ENCODE measurements at places on chromosomes 5 and 9.

DNA sequence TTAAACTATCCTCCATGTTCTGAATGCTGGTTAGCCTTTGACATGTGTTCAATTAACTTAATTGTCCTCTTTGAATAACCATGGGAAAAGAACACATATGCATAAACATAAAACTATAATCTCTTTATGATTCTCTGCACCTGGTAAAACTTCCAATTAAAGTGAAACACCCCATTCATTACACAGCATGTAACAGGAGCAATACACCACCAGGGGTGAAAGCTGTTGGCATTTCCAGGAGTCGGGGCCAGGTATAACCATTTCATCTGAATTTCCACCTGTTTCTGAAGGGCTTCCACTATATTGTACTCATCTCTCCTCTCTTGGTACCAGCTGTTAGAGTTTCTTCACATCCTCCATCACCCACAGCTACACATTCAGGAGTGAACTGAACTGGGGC, 303.8 kb downstream of the EDIL3 start:
- no peak for DNase-seq

DNA sequence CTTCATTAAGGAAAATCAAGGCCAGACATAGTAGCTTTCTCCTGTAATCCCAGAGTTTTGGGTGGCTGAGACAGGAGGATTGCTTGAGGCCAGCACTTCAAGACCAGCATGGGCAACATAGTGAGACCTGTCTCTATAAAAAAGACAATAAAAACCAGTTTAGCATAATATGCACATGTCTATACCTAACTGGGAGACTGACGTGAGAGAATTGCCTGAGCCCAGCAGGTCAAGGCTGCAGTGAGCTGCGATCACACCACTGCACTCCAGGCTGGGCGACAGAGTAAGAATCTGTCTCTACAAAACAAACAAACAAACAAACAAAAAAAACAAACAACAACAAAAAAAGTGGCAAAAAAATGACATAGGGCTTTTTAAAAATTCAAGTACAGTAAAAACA, 820.8 kb downstream of the MTRR start:
- no peak for DNase-seq

DNA sequence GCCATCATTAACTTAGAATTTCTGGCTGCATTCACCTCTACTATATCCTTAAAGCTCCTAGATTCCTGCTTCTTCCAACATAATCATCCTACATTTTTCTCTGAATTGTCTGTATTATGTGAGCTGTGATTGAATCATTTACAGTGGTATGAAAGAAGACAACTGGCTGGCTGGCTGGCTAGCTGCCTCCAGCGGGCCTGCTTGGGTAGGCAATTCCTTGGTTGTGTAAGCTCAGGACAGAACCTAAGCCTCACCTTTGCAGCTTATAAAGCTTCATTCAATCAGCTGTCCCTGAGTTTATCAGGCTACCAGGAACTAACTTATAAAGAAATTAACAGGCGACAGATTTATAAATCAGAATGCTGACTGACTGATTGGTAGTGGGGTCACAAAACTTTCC, 162.7 kb upstream of the NR3C1 start:
- no peak for DNase-seq

- no peak for DNase-seq
Observed at GRCh38 chr9:23123048-23123632, 676.5 kb downstream of the DMRTA1 start.

- DNase-seq, result no peak
Observed at GRCh38 chr5:68911840-68912690, 181.7 kb upstream of the SLC30A5 start.

DNA sequence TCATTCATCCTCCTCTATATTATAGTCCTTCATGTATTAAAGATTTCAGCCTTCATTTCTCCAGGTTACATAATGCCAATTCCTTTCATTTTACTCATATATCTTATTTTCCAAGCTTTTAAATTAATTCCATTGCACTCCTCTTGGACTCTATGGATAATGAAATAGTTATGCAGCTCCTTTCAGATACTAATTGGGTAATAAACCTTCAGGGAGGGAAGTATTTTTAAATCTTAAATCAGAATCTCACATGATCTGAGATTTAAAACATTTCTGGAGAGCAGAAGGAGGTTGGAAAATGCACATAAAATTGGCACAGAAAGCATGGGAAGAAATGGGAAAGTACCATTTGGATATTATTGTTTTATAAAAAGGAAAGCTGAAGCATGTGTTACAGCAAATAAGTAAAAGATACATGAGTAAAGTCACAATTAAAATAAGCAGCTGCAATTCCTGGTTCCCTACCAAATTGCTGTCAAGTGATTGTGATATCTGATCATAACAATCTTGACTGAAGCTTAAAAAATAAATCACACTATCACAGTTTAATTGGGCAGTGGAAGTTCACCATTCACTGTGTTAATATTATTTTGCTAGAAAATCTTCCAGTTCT, 257.9 kb upstream of the NREP start:
- DNase-seq, result no peak

DNA sequence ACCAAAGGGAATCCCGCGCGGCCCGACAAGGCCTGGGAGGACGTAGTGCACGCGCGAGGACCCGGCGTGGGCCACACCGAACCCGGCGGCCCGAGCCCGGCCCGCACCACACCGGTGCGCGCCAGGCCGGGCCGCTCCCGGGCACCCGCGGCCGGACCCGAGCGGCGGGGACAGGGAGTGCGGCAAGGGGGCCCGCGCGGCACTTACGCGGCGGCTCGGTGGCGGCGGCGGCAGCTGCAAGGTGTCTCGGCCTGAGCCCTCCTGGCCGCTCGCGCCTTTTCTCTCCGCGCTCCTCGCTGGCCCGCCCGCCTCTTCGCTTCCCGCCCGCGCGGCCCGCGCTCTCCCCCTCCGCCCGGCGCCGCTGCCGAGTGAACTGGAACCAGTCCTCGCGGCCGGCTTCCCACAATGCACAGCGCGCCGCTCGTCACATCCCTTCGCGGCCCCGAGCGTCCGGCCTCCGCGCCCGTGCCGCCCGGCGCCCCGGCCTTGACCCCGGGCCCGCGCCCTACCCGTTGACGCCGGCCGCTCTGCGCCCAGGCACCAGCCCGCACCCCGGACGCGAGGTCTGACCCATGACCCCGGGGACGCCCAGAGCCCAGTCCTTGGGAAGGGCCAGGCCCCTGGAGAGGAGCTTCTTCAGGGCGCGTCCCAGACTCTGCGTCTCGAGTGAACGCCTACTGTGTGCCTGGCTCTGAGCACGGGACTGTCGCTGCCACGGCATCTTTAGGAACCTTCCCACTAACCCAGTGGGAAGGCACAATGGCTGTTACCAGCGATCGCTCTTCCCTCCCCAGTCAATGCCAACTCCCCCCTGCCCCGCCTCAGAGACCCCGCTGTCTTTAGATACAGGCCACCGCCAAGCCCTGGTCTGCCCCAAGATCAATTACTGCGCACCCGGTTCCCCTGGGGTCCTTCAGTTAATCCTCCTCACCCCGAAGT, at the start of gene MACROH2A1:
Gene MACROH2A1, minus strand, starts transcription at position 377 of the 939 bp plus-strand sequence. CDS start 10,138 bp downstream, outside the sequence.
- peak; percentile 94 for DNase-seq

DNA sequence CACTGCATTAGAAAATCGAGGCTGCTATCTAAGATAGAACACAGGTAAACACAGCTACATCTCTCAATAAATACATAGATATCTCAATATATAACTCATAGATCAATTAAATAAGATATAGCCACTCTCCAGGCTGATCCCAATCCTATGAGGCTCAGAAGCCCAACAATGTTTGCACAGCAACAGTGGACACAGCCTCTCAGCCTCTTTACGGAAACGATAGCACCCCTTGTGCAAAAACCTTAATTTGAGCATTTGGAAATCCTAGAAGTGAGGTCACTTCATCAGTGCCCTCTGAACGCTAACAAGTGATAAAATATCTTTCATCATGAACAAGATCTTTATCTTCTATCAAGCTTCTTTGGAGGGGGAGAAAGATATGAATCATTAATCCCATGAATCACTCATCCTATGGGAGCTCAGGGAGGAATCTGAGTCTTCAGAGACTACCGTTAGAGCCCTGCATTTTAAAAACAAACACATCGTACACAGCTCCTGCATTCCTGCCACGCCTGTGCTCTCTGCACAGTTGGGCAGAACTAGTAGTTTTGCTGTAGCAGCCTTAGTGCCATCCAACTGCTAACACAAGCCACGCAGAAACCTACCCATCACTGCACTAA, 71.4 kb downstream of the MED27 start:
- no peak for DNase-seq

DNA sequence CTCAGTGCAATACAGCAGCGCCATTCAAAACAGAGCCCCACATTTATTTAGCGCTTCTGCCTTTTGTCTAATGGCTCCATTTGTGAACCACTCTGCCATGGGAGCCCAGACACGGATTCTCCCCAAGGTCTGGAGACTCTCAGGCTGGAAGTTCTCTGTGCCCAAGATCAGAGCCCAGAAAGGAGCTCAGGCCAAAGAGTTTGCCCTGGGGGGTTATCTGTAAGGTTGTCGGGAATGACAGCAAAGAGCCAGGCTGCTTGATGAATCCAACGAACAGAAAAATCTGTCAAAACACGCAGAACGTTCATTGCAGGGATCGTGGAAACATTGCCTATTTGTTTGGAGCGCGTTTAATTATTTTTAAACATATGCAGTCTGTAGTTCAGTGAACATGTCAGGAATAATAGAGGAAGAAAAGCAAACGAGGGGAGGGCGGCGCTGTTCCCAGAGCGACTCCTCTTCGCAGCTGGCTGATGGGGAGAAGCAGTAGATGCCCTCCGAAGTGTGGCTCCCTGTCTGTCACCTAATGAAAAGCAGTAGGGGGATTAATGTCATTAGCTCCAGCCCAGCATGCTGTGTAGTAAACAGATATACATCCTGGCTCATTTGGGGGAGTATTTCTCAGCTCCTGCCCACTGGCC, 464.9 kb upstream of the MPDZ start:
- no peak for DNase-seq

- no peak for DNase-seq
Observed at GRCh38 chr9:12777121-12778022, 2.6 kb downstream of the LURAP1L start.

DNA sequence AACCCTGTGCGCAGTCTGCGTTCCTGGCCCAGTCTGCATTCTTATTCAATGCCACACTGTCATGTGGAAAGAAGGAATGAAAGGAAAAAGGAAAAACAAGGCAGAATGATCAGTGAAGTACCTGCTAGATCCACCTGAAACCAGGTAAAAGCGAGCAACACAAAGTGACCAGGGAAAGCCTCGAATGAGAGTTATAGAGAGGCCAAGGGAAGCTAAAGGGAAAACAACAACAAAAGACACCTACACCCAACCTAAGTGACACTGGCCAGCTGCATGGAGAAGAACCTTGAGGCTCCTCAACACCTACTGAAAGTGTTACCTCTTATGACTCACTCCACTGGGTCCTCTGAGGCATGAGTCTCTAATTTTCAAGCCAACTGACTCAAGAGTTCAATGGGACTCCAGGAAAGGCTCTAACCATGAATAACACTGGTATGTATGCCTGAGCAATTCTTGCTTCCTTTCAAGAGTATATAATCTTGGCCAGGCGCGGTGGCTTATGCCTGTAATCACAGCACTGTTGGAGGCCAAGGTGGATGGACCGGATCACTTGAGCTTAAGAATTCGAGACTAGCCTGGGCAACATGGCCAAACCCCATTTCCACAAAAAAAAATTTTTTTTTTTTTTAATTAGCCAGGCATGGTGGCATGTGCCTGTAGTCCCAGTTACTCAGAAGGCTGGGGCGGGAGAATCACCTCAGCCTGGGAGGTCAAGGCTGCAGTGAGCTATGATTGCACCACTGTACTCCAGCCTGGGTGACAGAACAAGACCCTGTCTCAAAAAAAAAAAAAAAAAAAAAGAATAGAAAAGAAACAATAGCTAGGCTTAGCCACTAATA, 29.0 kb downstream of the MTMR12 start:
- DNase-seq, result no peak

DNA sequence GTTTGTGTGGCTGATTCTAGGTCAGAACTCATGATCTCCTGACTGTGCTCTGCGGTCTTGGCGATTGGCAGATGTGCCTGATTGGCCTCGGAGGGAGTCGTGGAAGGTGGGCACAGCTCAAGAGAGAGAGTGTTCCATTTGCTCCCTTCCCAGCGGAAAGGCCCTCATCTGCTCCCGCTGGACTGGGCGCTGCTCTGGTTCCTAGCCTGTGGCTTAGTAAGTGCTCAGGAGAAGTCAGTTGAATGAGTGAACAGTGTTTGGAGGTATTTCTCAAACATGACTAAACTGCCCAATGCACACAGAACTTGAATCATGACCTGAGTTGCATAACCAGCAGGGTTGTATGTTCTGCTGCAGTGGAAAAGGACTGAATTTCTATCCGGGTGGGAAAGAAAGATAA, 120.2 kb upstream of the PITX1 start:
- DNase-seq, result no peak

- no peak for DNase-seq
Observed at GRCh38 chr5:153043886-153044285, 446.6 kb upstream of the GRIA1 start.

GRCh38 chr5:71693828-71694427, 25.1 kb upstream of the CARTPT start:
- DNase-seq, result no peak

- DNase-seq, result no peak
Observed at GRCh38 chr5:88693071-88693932, 189.7 kb downstream of the MEF2C start.

DNA sequence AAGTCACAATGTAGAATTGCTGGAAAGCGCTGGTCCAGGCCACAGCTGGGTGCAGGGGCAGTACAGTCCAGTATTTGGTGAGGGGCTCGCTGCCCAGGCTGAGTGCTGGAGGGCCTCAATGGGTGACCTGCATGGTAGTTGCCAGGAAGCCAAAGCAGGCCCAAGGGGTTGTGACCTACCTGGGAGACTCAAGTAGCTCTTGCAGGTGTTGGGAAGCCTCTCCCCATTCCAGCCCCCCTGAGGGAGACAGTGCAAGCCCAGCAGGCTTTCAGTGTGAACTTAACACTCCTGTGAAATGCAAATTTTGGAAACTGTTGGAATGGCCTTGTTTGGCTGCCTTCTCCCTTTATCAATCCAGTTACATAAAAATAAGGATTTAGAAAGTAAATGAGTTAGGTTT, 13.9 kb downstream of the KDM4C start:
- DNase-seq, result no peak

DNA sequence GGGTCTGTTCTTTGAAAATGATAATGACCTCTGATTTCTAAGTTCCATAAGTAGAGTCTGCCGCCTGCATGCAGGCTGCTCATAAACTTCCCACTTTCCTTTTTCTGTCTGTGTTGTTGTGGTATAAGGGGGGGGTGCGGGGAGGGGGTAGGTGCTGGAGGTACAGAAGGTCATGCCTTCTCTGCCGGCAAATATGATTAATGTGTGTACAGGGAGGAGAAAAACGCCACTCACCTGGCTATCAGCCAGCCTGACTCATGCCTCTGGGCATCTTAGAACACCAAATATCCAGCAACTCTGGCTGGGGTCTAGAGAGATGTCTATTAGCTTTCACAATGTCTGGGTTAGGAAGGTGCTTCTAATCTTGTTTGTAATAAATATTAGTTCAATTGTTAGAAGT, 128.3 kb downstream of the EFNA5 start:
- DNase-seq, result peak; percentile 73

Measured in sciatic nerve (tissue), 2 donors.